MCF 10A (cell line): ENCODE measurements at places on chromosomes 16 and 17. TPM values are rescaled to one million over a fixed set of nuclear protein-coding genes. Genes with fewer than 3 reads are reported as not detected.

GJC1 gene
- total RNA-seq = 6.9 and 7.9 TPM in 2 replicates

DNA sequence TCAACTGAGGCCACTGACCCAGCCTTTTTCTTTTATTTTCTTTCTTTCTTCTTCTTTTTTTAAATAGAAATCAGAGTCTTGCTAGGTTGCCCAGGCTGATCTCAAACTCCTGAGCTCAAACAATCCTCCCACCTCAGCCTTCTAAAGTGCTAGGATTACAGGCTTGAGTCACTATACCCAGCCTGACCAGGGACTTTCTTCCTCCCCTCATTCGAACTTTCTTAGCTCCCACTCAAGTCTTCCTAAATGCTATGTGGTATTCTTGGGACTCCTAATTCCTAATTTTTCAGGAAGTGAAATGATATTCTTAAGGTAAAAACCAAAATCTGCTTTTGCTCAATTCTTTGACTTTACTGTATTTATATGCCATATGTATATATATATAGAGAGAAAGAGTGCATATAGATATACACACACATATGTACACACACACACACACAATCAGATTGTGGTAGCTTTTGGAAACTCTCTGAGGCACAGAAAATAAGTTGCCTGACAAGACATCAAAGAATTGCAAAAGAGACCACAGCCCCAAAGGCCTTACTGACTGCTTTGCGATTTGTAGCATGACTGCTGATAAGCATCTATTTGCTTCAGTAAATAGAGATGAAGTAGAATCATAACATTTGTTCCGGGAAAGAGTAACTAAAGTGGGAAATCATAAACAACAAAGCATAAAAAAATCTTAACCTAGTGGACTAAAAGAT lies 9.5 kb upstream of the AMZ2 start:
- no peak for DNase-seq
- H3K36me3 ChIP-seq = no peaks in the 10 kb centered on the region
- H3K4me1 ChIP-seq = no peaks in the 10 kb centered on the region
- no peak overlapping the region for H3K27ac ChIP-seq
- H3K4me3 ChIP-seq = no peak overlapping the region
- H3K27me3 ChIP-seq = no peaks in the 10 kb centered on the region

- peaks cover 23% of the 10 kb centered on the region for H3K27me3 ChIP-seq
- peaks cover 10% of the 10 kb centered on the region for H3K4me1 ChIP-seq
- H3K27ac ChIP-seq = no peak overlapping the region
- no peak for DNase-seq
- no peak overlapping the region for H3K4me3 ChIP-seq
Observed at GRCh38 chr17:5769593-5770354, 185.5 kb upstream of the NLRP1 start.

GRCh38 chr16:4386951-4387565 lies 15.4 kb downstream of the VASN start:
- H3K36me3 ChIP-seq = peaks cover 12% of the 10 kb centered on the region
- H3K27me3 ChIP-seq = no peaks in the 10 kb centered on the region
- no peaks in the 10 kb centered on the region for H3K4me1 ChIP-seq
- no peak overlapping the region for H3K4me3 ChIP-seq
- no peak for DNase-seq

CPD gene
- 47.9 and 67.4 TPM in 2 replicates for total RNA-seq

DNA sequence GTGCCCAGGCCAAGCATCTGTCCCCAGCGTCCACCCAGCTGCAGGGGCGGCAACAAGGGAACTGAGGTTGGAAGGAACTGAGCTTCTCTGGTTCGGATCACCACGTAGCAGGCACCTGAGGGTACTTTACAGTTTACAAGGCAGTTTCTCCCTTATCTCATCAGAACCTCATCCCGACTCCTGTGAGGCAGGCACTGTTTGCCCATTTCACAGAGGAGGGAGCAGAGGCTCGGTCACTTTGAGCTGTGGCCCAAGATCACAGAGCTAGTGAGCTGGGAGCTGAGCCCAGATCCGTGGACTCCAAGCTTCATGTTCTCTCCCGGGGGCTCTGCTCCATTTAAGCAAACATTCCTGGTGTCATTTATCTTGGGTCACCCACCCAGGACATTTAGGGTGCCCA lies 15.1 kb downstream of the UBALD1 start:
- H3K4me3 ChIP-seq = no peak overlapping the region
- no peaks in the 10 kb centered on the region for H3K36me3 ChIP-seq
- H3K27me3 ChIP-seq = peaks cover 11% of the 10 kb centered on the region
- H3K27ac ChIP-seq = no peak overlapping the region
- H3K4me1 ChIP-seq = no peaks in the 10 kb centered on the region

RNU2-1 gene
- 4,245 and 4,277 TPM in 2 replicates for total RNA-seq

RRAD gene
- 0.29 TPM in 1 of 2 replicates, not detected in the other for total RNA-seq

NPIPA3 gene
- 3.2 and 3.3 TPM in 2 replicates for total RNA-seq

DNA sequence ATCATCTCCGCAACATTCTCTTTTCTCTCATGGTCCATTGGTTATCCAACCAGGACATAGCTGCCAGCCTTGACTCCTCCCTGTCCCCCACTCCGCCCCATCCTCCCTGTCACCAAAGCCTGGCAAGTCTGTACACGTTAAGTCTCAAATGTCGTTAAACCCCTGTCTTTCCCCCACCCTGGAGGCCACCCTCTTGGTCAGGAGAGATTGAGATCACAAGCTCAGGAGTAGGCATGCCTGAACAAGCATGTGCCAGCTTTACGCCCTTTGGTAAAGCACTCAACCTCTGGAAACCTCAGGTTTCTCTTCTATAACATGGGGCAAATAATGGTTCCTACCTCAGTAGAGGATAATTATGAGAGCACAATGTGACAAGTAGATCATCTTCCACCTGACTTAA lies 38.1 kb upstream of the CCL1 start:
- DNase-seq = no peak
- peak overlapping the region; percentile 65 for H3K27ac ChIP-seq
- H3K36me3 ChIP-seq = no peaks in the 10 kb centered on the region
- H3K27me3 ChIP-seq = no peaks in the 10 kb centered on the region
- H3K4me1 ChIP-seq = peaks cover 4% of the 10 kb centered on the region

SPATA33 gene
- total RNA-seq = 7.2 and 9.5 TPM in 2 replicates

- peak; percentile 7 for DNase-seq
- no peak overlapping the region for H3K27ac ChIP-seq
- H3K4me3 ChIP-seq = no peak overlapping the region
- no peaks in the 10 kb centered on the region for H3K4me1 ChIP-seq
- no peaks in the 10 kb centered on the region for H3K36me3 ChIP-seq
Observed at GRCh38 chr16:65445313-65446260, 323.7 kb upstream of the CDH11 start.

SLC16A13 gene
- 7.5 and 11.1 TPM in 2 replicates for total RNA-seq

DNA sequence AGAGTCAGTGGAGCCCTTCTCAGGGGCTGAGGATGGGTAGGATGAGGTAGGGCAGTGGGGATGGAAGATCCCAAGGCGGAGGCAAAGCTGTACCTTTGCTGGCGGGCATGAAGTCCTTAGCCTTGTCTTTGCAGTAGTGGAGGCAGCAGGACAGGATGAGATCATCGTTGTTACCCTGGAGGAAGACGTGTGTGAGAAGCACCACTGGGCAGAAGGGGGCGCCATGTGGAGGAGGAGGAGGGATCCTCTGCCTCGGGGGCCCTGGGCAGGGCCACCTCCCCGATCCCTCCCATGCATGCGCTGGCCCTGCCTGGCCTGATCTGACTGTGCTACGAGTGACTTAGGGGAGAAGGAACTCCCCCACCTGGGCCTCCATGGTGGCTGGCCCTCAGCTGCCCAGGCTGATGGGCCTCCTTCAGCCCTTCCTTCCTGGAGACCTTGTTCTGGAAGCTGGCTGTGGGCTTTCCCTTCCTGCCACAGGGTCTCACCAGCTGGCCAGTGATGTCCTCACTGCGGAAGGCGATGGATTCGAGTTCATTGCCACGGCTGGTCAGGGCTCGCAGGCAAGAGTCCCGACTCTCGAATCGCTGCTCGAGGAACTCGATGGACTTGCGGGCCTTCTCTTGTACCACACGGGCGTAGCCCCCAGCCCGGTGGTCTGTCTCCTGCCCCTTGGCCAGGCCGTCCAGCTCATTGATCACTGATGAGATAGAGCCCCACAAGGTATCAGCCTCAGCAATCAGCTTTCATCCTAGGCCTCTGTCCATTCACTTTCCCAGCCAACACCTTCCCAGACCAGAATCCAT lies 10.3 kb downstream of the HIC1 start:
- H3K27ac ChIP-seq = peak overlapping the region; percentile 61
- DNase-seq = peak; percentile 46
- no peak overlapping the region for H3K4me3 ChIP-seq

RNF222 gene
- not detected in 2 replicates for total RNA-seq

DNA sequence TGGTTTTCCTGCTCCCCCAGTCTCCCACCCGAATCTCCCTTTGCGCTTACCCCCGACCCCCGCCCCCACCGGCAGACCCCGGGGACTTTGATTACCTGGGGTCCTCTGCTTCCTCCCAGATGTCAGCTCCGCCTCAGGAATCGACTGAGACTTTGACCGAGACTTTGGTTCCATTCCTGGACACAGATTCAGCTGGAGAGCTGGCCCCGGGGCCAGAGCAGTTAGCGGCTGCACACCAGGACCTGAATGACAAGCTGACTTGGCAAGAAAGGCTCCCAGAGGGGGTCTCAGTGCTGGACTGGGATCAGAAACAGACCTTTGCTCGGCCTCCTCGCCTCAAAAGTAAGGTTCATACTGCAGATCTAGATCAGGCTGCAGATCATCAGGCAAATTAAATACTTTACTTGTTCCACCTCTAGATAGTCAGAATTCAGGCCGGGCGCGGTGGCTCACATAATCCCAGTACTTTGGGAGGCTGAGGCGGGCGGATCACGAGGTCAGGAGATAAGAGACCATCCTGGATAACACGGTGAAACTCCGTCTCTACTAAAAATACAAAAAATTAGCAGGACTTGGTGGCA lies 60.3 kb upstream of the FBXO47 start:
- peaks cover under 1% of the 10 kb centered on the region for H3K27me3 ChIP-seq
- no peaks in the 10 kb centered on the region for H3K36me3 ChIP-seq
- no peak for DNase-seq
- H3K27ac ChIP-seq = no peak overlapping the region
- H3K4me1 ChIP-seq = peaks cover 6% of the 10 kb centered on the region

C17orf113 gene
- total RNA-seq = 0.72 and 0.81 TPM in 2 replicates

KCNH4 gene
- total RNA-seq = not detected in 2 replicates

- H3K4me3 ChIP-seq = peak overlapping the region; percentile 75
- no peak overlapping the region for H3K27ac ChIP-seq
- H3K27me3 ChIP-seq = no peaks in the 10 kb centered on the region
- no peak for DNase-seq
- H3K36me3 ChIP-seq = peaks cover 18% of the 10 kb centered on the region
Observed at GRCh38 chr17:64779376-64780095, 117.4 kb upstream of the SMURF2 start.

ZNF469 gene
- not detected in 2 replicates for total RNA-seq

CFAP119 gene
- 4.8 and 5.2 TPM in 2 replicates for total RNA-seq

DNA sequence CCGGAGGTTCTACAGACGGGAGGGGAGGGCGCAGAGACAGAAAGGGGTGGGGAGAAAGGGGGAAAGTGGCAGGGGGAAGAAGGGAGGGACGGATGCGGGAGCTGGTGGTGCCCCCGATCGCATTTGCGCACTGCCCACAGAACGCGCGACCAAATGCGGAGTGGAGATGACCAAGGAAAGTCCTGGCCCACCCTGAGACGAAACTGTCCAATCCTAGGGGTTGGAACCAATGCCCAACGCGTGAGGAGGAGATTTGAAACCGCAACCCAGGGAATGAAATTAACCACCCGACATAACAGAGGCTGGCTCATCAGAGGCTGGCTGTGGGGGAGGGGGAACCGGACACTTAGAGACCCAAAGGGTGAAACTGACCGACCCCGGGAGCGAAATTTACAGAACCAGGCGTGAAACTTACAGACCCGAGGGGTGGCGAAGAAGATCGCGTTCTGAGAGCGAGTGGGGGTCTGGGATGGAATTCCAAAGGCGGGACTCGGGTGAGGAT lies 1.4 kb downstream of the HES7 start:
- DNase-seq = peak; percentile 65
- H3K4me1 ChIP-seq = peaks cover 59% of the 10 kb centered on the region
- H3K36me3 ChIP-seq = peaks cover 49% of the 10 kb centered on the region
- peak overlapping the region; percentile 77 for H3K4me3 ChIP-seq

KRTAP2-1 gene
- total RNA-seq = not detected in 2 replicates

GRCh38 chr17:19753051-19753509 lies 5.0 kb upstream of the ALDH3A1 start:
- peak overlapping the region; percentile 79 for H3K27ac ChIP-seq
- H3K4me3 ChIP-seq = peak overlapping the region; percentile 9
- H3K36me3 ChIP-seq = no peaks in the 10 kb centered on the region

AGRP gene
- not detected in 2 replicates for total RNA-seq

SLC13A5 gene
- total RNA-seq = not detected in 2 replicates

NOXO1 gene
- total RNA-seq = 1.1 TPM in 1 of 2 replicates, not detected in the other

DUSP3 gene
- 39.7 and 55.0 TPM in 2 replicates for total RNA-seq

IL34 gene
- not detected in 2 replicates for total RNA-seq

KRTAP9-8 gene
- total RNA-seq = not detected in 2 replicates

GRCh38 chr16:85616607-85617321 lies 3.6 kb downstream of the GSE1 start:
- peaks cover 8% of the 10 kb centered on the region for H3K36me3 ChIP-seq
- peak overlapping the region; percentile 76 for H3K27ac ChIP-seq
- DNase-seq = no peak
- peaks cover 4% of the 10 kb centered on the region for H3K4me1 ChIP-seq
- H3K4me3 ChIP-seq = peak overlapping the region; percentile 48
- no peaks in the 10 kb centered on the region for H3K27me3 ChIP-seq

SNX20 gene
- total RNA-seq = not detected in 2 replicates

CA5A gene
- total RNA-seq = not detected in 2 replicates

DNA sequence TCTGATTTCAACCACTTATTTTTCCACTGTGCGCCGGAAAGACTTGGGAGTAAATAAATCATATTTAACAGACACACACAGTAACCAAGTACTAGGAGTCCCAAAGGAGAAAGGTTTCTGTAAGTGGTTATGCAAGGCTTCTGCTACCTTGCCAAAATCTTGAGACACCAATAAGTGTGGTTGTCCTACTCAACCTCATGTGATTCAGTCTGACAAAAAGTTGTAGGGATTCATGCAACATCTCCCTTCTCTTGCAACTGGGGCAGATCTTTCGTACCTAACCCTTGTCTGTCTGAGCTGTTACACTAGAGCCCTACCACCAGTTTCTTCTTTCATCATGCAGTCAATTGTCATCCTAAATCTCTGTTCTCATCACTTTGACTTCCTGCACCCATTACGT lies 69.9 kb upstream of the NUDT7 start:
- DNase-seq = peak; percentile 22
- H3K4me3 ChIP-seq = no peak overlapping the region
- H3K27me3 ChIP-seq = peaks cover 70% of the 10 kb centered on the region

- DNase-seq = peak; percentile 60
- peak within 1 kb of the TSS; percentile 78 for H3K4me3 ChIP-seq
- H3K27me3 ChIP-seq = no peaks in the 10 kb centered on the region
- H3K27ac ChIP-seq = peak within 1 kb of the TSS; percentile 50
- peaks cover 5% of the 10 kb centered on the region for H3K4me1 ChIP-seq
Observed at GRCh38 chr16:3187798-3188674, at the start of gene OR1F1. Gene OR1F1 (plus strand): TSS chr16:3188204.
